Renal cortex interstitium (tissue), 15 donors: ENCODE measurements at places on chromosomes 7 and 10. TPM values are rescaled to one million over a fixed set of nuclear protein-coding genes. Genes with fewer than 3 reads are reported as not detected.

DNA sequence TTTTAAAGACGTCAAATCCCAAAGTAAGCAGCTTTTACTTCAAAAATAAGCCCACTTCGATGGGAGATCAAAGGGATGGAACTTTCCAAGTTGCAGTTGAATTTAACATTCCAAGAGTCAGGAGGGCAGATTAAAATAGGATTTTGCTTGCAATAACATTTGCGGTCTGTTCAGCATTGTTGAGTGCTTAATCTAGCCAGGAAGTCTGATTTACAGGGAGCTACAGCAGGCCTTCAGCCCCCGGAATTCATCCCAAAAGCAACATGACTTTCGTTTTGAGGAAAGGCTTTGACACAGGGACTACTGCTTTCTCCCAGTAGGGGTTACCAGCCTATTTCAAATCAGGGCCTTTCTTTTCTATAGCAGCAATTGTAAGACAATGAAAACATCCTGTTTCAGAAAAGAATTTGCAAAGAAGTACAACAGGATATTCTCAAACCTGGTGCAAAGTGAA lies 279.6 kb upstream of the PITRM1 start:
- DNase-seq = no peak

EXOSC1 gene
- 32.7 TPM for polyA plus RNA-seq

DNA sequence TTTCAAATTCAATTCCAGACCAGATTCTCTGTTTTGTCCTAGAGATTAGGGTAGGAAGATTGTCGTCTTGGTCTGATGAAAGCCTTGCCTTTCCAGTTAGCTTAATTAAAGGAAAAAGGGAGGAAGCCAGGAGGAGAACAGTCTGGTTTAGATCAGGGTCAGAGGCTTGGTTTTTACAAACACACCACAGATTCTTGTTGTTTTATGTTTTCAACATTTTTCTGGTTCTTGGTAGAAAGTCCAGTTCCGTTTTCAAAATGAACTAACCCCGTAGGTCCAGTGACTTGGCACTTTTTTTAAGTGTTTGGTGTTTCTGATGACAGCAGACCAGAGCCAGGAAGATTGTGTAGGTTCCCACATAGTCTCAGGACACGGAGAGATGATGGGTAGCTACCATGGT lies 167.1 kb upstream of the INHBA start:
- no peak for DNase-seq

GRCh38 chr7:20241194-20241910 lies 24.2 kb upstream of the MACC1 start:
- DNase-seq = no peak

DNA sequence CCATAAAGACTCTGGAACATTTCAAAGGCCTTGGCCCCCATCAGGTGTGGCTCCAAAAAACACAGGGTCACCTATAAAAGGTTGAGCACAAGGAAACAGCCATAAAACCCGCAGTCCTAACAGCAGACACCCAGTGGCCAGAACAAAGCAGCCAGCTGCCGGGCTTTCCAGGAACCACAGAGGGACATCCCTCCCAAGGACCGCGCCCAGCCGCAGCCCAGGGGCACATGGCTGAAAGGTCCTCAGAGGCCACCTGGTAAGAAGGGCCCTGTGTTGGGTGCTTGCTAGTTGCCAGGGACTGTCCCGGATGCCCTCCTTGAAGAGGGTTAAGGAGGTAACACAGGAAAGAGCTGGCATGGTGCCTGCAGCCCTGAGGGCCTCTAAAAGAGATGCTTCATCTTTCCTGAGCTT lies 32.7 kb downstream of the KCNMA1 start:
- no peak for DNase-seq
